ENCODE measurements at places on chromosomes 13 and 19. TPM values are rescaled to one million over a fixed set of nuclear protein-coding genes. Genes with fewer than 3 reads are reported as not detected.

MVB12A gene
- 47.7 TPM for total RNA-seq

HCN2 gene
- 1.2 TPM for total RNA-seq

ZNF726 gene
- 1.0 TPM for total RNA-seq

DNA sequence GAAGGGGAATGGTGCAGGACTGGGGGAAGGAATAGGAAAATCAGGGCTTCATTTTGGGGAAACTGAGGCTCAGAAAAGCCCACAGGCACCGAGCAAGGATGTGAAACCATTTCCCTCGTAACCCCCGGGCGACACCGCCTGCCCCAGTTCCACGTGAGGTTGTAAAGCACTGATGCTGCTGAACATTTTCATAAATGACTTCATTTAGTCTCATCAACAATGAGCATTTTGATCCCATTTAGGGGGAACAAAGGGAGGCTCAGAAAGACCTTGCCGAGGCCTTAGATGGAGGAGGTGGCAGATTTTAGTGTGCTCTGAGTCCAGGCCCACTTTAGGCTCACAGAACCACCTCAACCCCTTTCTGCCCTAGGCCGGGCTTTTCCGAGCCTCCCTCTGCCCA, 20.5 kb upstream of the FBXO27 start:
- no peak for DNase-seq

DNA sequence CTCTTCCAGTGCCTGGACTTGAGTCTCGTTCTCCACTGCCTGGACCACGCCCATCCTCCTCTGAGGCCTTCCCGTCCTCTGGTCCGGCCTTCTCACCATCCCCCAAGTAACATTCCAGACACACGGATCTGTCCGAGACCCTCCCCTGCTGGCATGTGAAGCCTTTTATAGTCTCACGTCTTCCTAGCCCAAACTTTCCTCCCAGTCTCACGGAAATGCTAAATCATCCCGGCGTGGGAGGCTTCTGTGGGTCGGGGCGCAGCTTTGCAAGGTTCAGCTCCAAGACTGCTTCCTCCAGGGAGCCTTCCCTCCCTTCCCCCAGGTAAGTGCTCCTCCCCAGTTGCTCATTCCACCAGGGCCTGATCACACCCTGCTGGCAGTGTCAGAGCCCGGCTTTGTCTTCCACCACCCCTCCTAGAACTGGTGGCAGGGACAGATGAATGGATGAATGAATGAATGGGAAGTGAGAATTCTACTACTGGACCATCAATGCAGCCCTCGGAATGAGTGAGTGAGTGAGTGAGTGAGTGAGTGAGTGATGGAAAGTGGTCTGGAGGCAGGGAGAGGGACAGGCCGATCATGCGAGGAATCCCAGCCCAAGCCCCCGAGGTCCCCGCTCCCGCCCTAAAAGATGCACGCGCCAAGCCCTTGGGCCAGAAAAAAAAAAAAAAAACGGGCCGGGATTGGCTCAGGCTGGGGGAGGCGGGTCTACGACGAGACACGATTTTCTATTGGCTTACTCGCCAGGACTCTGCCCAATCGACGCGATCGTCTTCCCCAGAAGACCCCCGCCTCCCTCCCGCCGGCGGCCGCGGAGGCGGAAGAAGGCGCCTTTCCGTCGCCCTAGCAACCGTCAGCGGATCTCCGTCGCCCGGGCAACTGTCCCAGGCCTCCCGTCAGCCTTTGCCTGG, 9.3 kb downstream of the EPHX3 start:
- peak; percentile 86 for DNase-seq

DNA sequence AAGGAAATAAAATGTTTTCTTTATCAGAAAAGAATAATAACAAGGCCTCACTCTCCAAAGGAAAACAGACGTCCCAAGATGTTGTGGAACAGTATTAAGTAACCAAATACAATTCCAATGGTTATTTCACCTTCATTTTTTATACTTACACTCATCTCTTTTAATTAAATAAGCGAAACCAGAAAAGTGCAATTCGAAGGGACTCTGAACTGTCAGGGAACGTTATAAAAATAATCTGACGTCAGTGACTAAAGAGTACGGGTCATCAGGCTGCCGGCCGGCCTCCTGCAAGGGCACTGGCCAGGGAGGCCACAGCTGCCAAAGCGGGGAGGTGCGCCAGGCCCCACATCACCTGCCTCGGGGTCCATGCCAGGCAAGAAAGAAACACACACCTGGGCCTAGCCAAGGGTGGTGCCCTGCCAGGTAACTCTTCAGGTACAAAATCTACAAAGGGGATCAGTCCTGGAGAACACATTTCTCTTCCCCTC, 61.2 kb downstream of the CDADC1 start:
- DNase-seq: no peak

GRCh38 chr13:26710166-26710565, 50.4 kb downstream of the GPR12 start:
- no peak for DNase-seq

DNA sequence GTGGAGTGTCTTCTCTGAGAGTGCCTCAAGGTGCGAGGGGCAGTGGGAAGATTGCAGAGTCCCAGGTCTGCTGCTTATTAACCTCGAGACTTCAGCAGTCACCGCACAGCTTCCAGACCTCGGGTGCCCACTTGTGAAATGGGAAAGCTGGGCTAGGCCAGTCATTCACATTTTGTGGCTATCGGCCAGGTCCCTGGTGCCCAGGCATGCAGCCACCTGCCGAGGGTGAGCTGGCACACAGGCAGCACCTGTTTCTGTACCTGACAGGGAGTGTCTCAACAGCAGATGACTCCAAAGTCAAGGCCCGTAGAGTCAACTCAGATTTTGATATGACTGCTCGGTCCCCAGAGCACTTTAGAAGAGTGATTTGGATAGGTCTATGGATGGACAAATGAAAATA, 21.9 kb downstream of the UQCRFS1 start:
- DNase-seq: peak; percentile 36

GRCh38 chr19:4326837-4327251, 11.8 kb downstream of the STAP2 start:
- no peak for DNase-seq

GRCh38 chr19:31270897-31271296, 78.3 kb downstream of the TSHZ3 start:
- DNase-seq: no peak

DNA sequence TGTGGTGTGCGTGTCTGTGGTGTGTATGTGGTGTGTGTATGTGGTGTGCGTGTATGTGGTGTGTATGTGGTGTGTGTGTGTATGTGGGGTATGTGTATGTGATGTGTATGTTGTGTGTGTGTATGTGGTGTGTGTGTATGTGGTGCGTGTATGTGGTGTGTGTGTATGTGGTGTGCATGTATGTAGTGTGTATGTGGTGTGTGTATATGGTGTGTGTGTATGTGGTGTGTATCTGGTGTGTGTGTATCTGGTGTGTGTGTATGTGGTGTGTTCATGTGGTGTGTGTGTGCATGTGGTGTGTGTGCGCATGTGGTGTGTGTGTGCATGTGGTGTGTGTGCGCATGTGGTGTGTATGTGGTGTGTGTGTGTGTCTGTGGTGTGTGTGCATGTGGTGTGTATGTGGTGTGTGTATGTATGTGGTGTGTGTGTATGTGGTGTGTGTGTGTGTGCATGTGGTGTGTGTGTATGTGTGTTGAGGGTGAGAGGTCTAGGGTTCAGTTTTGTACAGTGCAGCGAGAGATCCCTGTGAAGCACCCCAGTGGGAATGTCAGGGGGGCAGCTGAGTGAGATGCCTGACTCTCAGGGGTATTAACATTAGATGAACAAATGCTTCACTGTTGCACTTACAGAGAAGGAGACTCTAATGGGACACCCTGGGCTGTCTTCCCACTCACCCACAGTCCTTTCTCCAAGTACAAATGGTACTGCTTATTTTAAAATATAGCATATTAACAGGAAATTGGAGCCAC, 61.3 kb upstream of the MEDAG start:
- no peak for DNase-seq

GRCh38 chr13:27035892-27036235, 135.7 kb downstream of the USP12 start:
- peak; percentile 38 for DNase-seq

- DNase-seq: no peak
Measured at GRCh38 chr13:112245179-112245724, 130.9 kb upstream of the SPACA7 start.

DNA sequence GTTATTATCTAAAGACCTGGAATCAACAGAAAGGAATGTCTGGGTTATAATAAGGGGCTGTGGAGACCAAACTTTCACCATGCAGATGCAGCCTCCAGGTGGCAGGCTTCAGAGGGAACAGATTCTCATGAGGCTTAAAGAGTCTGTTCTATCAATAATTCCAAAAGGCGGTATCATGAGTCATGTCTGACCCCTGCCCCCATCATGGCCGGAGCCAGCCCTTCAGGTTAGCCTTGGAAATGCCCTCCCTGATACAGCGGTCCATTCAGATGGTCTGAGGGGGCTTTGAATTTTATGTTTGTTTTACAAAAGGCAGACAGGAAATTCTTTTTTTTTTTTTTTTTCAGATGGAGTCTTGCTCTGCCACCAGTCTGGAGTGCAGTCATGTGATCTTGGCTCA, 21.7 kb upstream of the LAMP1 start:
- DNase-seq: peak; percentile 57

DNA sequence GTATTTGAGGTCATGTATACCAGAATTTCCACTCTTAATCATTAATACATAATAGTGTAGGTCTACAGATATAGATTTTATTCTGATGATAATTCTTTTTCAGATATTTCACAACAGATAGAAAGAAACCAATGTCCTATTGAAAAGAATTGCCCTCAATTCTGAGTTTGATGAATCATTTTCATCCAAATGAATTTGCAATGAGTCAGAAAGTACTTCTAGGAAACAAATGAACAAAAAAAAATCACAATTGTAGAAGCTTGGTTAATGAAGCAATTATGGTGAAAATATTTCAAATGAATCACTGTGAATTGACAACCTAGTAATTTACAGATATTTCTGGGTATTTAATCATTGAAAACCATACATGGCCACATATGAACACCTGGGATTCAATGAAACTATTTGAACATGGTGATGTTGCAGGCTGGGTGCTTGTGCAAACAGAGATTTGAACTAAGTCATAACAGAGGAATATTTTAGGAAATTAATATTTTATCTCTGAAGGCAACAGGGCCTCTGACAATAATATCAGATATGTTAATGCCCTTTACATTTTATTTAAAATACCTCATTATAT, 360.9 kb downstream of the SLITRK5 start:
- peak; percentile 62 for DNase-seq

GRCh38 chr13:50809133-50810090, 34.1 kb downstream of the DLEU7 start:
- no peak for DNase-seq

DNA sequence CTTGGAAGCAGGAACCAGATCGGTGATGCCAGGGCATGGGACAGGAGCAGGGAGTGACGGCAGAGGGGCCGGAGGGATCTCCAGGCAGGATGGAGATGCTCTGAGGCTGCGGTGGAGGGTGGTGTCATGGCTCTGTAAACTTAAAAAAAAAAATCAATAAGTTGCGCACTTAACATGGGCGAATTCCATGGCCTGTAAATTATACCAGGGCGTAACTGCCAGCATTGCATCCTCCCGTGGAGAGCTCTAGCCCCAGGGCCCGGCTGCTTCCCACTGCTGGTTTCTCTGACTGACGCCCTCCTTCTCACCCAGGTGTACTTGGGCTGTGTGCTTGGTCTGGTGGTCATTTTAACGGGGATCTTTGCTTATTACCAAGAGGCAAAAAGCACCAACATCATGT, 8.7 kb downstream of the ATP12A start:
- no peak for DNase-seq
